T-helper 9 cell (primary cell): ENCODE measurements at places on chromosomes 5 and 9.

DNA sequence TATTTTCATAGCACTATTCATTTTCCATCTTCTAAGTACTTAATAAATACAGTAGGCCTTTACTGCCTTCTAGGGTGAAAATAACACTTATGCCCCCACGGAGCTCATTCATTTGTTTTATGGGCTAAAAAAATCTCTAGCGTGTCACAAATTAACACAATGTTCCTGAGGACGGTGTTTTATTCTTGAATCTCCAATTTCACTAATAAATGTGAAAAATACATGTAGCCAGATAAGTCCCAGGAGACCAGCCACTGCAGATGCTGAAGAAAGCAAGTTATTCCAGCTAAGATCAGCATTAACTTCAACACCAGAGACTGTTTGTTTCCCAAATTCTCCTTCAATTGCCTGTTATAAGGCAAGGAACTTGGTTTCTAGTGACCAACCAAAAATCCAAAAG, 102.3 kb downstream of the MARCHF3 start:
- no peak for DNase-seq

- peak; percentile 53 for DNase-seq
These were observed 2.0 kb upstream of the PFN3 start for GRCh38 chr5:177402271-177403043.

DNA sequence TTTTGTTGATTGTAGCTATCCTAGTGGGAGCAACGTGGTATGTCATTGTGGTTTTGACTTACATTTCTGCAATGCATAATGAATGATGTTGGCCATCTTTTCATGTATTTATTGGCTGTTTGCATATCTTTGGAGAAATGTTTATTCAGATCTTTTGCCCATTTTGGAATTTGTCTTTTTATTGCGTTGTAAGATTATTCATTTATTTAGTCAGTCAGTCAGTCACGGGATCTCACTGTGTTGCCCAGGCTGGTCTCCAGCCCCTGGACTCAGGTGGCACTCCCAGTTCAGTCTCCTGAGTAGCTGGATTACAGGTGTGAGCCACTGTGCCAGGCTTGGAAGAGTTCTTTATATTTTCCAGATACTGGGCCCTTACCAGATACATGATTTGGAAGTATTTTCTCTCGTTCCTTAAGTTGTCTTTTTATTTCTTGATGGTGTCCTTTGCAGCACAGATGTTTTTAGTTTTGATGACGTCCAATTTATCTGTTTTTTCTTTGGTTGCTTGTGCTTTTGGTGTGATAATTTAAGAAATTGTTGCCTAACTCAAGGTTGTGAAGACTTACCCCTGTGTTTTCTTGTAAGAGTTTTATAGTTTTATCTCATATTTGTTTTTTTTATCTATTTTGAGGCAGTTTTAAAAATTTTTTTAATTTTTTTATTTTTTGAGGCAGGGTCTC, 67.1 kb downstream of the EHMT1 start:
- DNase-seq: no peak

DNA sequence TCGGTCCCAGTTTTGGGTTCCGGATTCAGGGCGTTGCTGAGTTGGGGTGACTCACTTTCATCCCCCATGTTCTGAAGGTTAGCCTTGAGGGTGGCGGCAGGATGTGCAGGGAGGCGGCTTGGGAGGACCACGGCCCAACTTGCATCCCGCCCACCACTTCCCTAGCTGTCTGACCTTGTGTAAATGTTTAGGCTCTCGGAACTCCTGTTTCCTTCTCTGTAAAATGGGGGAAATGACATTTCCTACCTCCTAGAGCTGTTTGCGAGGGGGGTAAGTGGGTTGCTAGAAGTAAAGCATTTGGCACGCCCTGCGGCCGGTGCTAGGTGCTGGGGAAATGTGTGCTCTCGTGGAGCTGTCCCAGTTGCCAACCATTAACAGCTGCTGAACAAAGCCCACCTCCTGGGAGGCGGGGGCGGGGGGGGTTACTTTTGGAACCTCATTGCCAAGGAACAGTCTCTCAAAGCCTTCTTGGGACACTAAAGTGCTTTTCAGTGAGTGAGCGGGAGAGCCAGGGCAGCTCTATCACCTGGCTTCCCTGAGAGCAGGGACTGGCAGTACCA, 27.5 kb downstream of the PTGES2 start:
- no peak for DNase-seq

GRCh38 chr9:88533951-88534455, 975 bp upstream of the NXNL2 start:
- no peak for DNase-seq

- no peak for DNase-seq
These were observed 15.1 kb upstream of the OXCT1 start for GRCh38 chr5:41885286-41885685.

DNA sequence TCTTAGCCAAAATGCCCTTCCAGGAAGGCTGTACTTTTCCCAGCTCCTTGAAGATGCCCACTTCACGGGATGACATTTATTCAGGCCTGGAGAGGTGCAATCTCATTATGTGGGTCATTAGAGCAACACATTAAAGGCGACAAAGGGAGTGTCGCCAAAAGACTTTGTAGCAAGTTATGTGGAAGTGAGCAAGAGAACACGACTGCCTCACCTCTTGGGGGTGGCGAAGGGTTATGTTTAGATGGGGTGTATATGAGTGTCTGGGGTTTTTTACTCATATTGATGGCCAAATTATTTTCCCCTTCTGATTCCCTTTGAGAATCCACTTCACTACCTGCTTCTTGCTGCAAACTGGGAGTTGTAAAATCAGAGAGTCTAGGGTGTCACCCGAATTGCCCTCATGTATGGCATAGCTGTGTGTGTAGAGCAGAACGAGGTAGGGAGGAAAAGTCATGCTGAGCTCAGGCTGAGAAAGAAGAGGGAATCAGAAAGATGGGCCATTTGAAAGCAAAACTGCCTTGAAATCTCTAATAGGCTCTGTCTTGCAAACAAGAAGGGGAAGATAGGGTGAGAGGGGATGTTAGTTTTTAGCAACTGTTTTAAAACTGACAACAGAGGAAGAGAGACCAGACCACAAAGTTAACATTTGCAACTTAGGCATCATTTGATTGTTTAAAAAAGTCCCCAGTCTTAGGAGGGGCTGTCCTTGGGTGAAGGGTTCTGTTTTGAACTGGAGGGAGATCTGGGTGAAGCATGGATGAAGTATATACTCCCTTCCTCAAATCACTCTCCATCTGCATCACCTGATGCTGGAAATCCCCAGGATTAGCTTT, 97.1 kb upstream of the IL12B start:
- no peak for DNase-seq

DNA sequence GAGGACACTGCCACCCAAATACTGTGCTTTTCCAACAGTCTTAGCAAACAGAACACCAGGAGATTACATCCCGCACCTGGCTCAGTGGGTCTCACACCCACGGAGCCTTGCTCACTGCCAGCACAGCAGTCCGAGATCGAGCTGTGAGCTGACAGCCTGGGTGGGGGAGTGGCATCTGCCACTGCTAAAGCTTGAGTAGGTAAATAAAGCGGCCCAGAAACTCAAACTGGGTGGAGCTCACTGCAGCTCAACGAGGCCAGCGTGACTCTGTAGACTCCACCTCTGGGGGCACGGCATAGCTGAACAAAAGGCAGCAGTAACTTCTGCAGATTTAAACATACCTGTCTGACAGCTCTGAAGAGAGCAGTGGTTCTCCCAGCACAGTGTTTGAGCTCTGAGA, 28.8 kb downstream of the EPB41L4A start:
- no peak for DNase-seq

- DNase-seq: no peak
These were observed 449 bp upstream of the ADCY2 start for GRCh38 chr5:7395432-7395946.

DNA sequence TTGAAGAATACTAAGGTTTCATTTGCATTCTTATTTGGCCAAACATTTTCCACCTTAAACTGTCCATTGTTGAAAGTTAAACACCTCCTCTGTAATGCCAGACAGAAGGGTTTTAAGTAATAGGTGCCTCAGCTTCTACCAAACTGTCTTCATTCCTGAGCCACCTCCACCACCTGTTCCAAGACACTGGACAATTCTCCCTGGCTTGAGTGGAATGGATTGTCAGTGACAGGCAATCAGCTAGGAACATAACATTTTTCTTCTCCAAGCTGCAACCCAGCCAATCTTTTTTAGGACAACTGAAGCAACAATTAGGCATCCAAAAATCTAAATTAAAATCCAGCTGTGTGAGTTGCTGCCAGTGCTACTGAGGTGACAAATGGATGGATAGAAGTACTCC, 73.9 kb upstream of the ICE1 start:
- no peak for DNase-seq

DNA sequence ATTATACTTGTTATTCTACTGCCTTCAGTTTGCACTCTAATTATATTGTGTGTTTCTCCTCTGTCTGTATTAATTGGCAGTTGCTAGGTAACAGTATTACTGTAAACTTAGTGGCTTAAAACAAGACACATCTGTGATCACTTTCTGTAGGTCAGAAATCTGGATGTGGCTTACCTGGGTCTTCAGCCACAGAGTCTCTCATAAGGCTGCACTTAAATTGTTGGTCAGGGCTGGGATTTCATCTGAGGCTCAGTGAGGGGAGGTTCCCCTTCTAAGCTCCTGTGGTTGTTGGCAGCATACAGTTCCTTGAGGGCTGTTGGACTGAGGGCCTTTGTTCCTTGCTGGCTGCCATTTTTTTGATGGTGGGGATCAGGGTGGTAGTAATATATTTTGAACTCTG, 68.8 kb downstream of the SLC44A1 start:
- DNase-seq: no peak

DNA sequence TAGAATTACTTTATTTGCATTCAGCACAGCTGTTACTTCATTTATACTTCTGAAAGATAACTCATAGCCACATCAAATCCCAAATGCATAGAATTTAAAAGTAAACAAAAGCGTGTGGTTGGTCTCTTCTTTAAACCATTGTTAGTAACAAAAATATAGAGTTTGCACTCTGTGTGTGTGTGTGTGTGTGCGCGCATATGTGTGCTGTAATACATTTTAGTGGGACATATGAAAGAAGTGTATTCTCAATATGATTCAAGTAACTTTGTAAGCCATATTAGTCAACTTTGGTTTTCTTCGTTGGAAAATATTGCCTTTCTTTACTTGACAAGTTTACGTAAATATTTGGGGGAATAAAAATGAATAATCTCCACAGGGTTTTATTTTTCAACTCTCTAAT, 106.1 kb upstream of the PRRC1 start:
- DNase-seq: no peak

DNA sequence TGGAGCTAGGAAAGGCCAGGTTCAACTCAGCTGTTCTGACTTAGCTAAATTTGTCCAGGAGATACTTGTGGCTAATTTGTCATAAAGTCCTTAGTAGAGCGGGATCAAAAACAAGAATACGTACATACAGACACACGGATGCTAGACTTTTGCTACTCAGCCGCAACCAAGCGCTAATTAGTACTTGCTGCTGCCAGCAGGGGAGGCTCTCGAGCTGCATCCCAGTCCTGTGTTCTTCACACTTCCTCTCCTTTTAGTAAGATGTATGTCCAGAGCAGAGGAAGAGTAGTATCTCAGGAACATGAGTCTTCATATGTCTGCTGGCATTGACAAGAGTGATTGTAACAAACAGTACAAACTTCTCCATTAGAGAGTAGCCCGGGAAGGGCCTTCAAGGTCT, 58.3 kb downstream of the CYFIP2 start:
- no peak for DNase-seq

DNA sequence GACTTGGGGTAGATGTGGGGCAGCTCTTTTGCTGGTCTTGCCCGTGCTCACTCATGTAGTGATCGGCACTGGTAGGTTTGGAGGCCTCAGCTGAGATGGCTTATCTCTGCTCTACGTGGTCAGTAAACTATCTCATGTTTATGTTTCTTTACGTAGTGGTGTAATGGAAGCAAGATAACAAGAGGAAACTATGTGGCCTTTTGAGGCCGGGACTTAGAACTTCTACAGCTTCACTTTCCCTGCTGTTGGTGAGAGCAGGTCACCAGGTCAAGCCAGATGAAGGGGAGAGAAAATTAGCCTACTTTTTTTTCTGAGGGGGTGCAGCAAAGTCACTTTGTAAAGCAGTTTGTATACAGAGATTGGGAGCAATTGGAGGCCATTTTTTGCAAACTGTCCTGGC, 8.5 kb downstream of the FOCAD start:
- DNase-seq: no peak
